ENCODE measurements at places on chromosomes 3 and 15.

DNA sequence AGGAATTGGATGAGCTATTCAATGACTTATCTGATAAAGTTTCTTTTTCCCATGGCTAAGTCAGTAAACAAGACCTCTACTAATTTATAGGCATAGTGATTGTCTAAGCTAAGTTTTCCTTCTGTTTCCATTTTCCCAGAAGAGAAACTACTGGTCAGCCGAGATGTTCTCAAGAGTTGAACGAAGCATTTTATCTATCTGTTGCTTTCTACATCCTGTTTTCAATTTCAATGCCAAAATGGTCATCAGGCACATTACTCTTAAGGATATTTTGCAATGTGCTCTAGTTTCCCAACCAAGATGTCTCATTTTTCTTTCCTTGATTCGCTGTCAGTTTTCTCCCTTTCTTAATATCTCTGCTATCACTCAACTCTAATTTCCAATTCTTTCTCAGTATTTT is 228.7 kb downstream of the MBNL1 start:
- peak; percentile 23 for DNase-seq

DNA sequence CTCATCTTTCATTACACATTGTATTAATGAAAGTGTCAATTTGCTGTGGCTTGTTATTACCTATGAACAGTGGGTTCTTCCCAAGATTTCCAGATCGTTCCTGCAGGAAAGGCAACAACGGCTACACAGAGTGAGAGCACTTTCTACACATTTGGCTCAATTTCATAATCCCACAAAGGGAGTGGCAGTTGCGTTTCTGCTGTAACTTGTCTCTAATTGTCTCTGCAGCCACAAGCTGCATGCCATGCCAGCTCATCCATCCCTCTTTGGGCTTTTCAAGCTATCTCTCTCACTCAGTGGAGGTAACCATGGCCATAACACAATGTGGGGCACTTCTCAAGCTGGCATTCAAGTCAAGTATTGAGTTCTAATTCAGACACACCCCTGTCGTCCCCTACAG is 27.7 kb upstream of the CPNE4 start:
- DNase-seq, result no peak

DNA sequence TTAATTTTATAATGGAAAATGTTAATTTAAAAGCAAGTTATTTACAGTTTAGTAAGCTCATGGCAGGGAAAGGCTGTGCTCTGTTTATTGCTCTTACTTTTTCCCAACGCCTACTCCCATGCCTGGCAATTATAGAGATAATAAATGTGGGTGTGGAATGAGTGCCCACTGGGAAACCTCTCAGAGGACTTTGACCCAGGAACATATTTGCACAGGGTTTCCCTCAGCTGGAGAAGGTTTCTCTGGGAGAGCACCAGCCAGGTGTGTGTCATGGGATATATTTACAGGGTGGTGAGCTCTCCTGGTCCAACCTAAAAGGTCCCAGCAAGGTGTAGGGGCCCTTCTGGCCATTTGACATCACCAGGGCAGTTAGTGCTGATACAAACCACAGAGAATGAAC is 27.9 kb downstream of the ZNF710 start:
- DNase-seq, result no peak

DNA sequence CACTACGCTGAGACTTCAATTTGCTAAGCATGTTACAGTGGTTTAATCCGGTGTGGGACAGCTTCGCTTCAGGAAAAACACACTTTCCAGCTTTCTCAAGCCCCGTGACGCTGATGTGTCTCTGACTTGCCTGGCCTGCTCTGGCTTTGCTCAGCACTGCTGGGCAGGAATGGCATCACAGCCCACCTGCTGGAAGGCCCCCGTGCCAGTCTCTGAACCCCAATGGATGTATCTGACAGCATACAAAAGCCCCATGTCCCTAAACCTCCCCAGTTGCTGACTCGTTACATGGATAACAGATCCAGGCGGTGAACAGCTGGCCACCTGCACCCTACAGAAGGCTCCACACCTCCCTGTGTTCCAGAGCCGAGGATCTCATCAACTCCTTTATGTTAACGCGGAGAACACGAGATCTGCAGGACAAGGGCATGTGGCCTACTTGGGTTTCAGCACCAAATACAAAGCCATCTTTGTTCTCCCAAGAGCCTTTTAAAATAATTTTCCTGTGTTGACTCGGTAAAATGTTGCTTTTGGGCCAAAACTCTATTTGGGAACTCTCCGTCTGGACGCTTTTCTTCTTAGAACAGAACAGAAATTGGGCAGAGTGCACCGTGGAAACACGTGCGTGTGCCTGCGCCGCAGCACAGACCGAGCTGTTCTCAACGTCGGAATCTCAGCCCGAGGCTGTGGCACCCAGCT is 61.4 kb downstream of the ATP10A start:
- no peak for DNase-seq

GRCh38 chr3:197507541-197507940 is 48.2 kb downstream of the BDH1 start:
- DNase-seq, result no peak

DNA sequence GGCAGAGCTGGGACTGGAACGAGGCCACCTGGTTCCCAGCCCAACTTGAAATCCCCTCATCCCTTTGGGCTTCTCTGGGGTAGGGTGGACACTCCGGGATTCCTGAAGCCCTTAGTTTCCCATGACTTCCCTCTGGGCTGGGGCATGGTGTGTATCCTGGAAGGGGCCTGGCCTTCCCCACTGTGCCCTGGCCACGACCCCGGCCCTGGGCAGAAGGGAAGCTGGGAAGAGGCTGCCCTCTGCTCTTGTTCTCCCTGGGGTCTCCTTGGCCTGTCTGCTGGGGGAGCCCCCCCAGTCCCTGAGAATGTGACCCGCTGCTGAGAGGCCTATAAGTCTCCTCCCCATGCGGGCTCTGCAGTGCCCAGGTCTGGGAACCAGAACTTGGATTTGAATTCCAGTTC is 104.9 kb downstream of the LINGO1 start:
- DNase-seq, result peak; percentile 46

Data from EH (cell line).